ENCODE measurements at places on chromosomes 7 and 10. TPM values are rescaled to one million over a fixed set of nuclear protein-coding genes. Genes with fewer than 3 reads are reported as not detected.

DNA sequence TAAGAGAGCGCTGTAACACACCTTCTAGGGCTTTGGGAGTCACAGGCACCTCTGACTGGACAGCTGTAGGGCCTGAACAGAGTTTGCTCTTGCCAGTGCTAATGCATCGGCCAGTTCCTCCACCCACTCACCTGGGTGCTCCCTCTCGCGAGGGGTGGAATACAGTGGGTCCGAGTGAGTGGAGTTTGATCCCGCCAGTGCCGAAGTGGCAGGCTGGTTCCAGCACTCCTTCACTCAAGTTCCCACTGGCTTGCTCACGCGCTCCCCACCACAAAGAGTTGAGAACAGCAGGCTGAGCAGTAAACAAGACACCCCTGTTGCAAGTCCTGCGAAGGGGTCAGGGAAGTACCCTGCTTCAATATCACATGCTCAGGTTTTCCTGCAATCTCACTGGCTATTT is 91.8 kb downstream of the SNX13 start:
- H3K27me3 ChIP-seq = no peaks in the 10 kb centered on the region
- no peak overlapping the region for H3K27ac ChIP-seq
- peak; percentile 62 for DNase-seq
- H3K36me3 ChIP-seq = peaks cover 19% of the 10 kb centered on the region

GPR146 gene
- total RNA-seq = 4.4 TPM

GRCh38 chr7:20442951-20443350 is 112.3 kb downstream of the ITGB8 start:
- no peak overlapping the region for H3K4me3 ChIP-seq
- H3K27me3 ChIP-seq = peaks cover 5% of the 10 kb centered on the region
- H3K27ac ChIP-seq = no peak overlapping the region
- peaks cover 5% of the 10 kb centered on the region for H3K4me1 ChIP-seq

PLXNA4 gene
- total RNA-seq = 13.0 TPM

DNA sequence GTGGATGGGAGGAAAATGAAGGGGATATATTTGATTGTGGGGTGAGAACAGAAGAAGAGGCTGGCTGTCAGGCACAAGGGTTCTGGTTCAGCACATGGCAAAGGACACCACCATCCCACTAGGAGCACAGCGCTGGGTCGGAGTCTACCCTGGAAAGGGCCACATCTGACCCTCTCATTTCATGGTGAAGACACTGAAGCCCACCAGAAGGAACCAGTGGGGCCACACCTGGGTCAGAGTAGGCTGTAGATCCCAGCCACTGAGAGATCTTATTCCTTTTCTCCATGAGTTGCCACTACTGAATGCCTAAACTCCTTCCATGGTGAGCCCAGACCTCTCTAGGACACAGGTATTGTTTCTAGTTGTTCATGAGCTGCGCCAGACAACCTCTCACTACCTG is 25.8 kb downstream of the SFTPD start:
- no peaks in the 10 kb centered on the region for H3K27me3 ChIP-seq
- peaks cover 8% of the 10 kb centered on the region for H3K36me3 ChIP-seq
- no peaks in the 10 kb centered on the region for H3K4me1 ChIP-seq
- DNase-seq = no peak
- H3K27ac ChIP-seq = no peak overlapping the region
